Thymus (tissue), 14 donors: ENCODE measurements at places on chromosomes 12 and 14.
A peak's percentile ranks its signal among the peaks of the same experiment; 100 is the strongest.

GRCh38 chr14:54650331-54650958, 83.5 kb downstream of the SAMD4A start:
- peak overlapping the region; percentile 8 for H3K27ac ChIP-seq
- H3K36me3 ChIP-seq: no peaks in the 10 kb centered on the region
- H3K27me3 ChIP-seq: no peaks in the 10 kb centered on the region

- H3K36me3 ChIP-seq: peaks cover 14% of the 10 kb centered on the region
- H3K4me1 ChIP-seq: no peaks in the 10 kb centered on the region
- H3K4me3 ChIP-seq: no peak overlapping the region
- no peak overlapping the region for H3K27ac ChIP-seq
- no peak for DNase-seq
- H3K27me3 ChIP-seq: no peaks in the 10 kb centered on the region
These were observed 14.5 kb downstream of the OAS2 start for GRCh38 chr12:112992541-112993398.

DNA sequence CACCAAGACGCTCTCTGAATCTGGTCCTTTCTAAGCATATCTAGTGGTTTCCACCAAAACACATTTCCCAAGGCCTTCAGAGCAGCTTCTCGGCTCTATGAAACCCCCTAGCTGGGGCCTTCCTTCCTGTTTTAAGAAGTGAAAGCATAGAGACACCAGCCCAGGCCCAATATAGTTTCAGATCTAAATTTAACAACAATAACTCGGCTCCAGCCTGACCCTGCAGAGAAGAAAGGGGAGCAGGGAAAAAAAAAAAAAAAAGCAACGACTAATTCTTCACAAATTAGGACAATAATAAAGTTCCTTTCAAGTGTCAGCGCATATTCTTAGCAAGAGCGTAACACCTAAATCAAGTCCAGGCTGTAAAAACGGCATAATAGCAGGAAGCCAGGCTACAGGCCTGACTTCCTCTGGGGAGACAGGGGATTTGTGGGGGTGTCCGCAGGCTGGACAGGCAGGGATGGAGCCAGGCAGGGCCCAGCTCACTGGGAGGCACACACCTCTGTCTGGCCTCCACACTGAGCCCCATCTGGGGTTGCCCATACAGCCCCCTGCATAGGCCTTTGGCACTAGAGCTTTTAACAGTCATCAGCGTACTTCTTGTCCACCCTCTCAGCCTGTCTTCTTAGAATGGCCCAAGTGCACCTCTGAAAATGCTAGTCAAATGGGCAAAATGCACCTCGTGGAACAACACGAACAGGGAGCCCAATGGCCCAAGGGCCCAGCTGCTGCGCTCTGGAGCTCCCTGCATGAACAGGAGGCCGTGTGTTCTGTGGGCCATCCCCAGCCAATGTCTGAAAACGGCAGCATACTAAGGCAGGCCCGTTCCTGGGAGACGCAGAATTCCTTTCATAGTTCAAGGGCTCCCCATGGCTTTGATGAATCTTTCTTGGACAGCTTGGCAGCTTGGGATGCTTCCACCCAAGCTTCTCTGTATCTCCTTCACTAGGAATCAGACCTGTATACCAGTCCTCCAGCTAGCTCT, 772.9 kb downstream of the MED13L start:
- peaks cover 15% of the 10 kb centered on the region for H3K4me1 ChIP-seq
- H3K36me3 ChIP-seq: no peaks in the 10 kb centered on the region
- H3K27me3 ChIP-seq: no peaks in the 10 kb centered on the region
- no peak overlapping the region for H3K4me3 ChIP-seq
- H3K27ac ChIP-seq: peak overlapping the region; percentile 57

DNA sequence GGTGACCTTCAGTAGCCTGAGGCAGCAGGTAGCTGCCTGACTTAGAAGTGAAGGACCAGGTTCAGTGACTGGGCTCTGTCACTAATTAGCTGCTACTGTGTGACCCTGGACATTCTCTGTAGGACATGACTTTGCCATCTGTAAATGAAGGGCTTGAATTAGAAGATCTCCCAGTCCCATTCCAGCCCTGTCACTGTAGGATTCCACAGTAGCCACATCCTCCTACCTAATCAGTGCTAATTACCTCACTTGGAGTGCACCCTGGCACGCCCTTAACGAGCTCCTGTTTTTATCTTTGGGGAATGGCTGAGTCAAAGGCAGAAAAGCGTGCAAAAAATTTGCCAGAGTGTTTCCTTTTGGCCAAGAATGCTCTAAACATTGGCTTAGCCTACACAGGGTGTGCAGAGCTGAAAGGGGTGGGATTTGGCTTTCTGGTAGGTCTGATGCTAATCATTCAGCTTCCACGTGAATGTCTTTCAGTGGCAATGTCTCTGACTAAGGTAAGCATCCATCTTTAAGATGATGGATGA, 6.8 kb downstream of the NTF3 start:
- no peak overlapping the region for H3K4me3 ChIP-seq
- peaks cover 55% of the 10 kb centered on the region for H3K27me3 ChIP-seq
- H3K36me3 ChIP-seq: no peaks in the 10 kb centered on the region
- no peak overlapping the region for H3K27ac ChIP-seq
- no peak for DNase-seq
